ENCODE measurements at places on chromosomes 7 and 10.

DNA sequence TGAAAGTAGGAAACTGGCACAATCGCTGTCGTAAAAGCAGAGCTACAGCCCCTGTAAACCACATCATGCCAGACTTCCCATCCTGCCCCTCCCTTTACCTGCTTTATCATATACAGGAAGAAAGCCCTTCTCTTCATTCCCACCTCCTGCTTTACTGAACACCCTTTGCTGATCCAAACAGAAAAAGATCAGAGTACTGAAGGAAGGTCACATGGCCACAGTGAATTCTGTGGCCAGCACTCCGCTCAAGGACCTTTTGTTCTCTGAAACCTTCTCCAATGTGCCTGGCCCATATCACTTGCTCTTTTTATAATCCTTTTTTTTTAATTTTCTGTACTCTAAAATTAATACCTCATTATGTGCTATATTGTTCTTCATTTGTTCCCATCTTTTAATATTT, 108.8 kb upstream of the LRGUK start:
- DNase-seq, result no peak

GRCh38 chr7:105587909-105588635, 6.8 kb upstream of the EFCAB10 start:
- no peak for DNase-seq

DNA sequence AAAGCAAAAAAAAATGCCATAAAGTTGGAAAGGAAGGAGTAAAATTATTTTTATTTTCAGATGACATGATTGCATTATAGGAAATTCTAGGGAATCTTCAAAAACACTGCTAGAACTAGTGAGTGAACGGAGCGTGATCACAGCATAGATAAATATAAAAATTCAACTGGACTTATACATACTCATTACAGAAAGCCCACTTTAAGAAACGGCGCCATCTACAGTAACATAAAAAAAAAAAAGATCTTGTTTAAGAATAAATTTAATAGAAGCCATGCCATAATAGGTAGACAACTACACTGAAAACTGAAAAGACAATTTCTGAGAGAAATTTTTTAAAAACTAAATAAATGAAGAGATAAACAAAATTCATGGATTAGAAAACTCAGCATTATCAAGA, 623.1 kb upstream of the MGMT start:
- no peak for DNase-seq

DNA sequence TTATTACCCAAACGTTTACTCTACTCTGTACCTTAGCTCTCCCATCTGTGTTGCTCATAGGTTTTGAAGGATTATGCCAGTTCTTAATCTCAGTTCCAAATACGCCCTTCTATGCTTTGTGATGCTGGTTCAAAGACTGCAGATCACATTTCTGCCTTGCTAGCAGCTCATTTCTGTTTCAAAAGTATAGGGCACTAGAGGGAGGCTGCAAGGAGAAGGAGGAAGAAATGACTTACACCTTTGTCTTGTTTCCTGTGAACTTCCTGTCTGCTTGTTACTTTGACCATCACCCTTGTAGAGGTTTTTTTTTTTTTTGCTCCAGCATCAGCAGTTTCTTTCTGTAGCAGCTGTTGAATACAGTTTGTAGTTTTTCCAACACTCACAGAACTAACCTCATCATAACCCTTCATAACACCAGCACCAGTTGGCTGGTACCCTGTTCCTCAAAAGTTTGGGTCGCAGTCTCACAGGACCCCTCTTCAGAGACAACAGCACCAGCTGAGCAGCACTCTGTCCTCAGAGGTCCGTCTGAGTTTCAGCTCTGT, 16.5 kb downstream of the SLK start:
- DNase-seq, result no peak

DNA sequence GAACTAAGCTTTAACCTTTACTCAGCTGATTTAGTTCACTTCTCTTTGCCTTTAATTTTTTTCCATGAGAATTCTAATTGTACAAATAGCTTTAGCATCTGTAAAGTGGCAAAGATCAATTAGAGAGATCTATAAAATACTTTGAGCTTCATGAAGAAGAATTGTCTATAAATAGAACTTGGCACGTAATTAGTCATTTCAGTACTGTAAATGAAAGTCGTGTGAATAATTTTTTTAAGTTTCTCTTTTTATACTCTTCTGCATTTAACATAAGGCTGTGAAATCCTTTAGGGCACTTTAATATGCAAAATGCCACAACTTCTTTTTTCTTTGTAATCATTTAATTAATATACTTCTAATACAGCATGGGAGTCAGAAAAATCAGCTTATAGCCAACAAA, 177.8 kb downstream of the CSTF2T start:
- no peak for DNase-seq

- no peak for DNase-seq
Measured at GRCh38 chr10:111648046-111648445, 535.5 kb downstream of the GPAM start.

GRCh38 chr10:24571870-24572450, 151.7 kb downstream of the ARHGAP21 start:
- no peak for DNase-seq

DNA sequence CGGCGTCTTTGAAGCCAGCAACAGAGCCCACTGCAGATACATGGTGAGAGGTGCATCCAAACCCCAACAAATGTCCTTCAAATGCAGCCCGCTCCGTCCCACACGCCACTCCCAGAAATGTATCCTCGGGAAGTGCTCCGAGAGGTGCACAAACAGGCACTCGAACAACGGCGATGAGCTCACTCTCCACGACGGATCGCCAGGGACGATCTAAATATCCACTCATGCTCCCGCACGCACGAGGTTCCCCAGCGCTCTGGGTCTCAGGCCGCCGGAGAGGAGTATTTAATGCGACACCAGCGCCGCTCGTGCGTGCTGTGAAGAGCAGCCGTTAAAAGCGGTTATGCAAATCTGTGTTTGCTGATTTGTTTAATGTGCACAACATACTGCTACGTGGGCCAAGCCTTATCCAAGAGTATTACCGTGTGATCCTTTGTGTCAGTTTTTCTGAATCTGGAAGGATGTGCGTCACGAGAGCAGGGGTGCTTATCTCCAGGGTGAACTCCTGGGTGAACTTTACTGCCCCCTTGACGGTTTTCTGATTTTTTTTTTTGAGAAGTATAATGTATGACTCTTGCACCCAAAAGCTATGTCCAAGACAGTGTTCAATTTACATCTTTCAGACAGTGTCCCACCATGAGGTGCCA, 48.5 kb upstream of the PPP2R2D start:
- DNase-seq, result no peak

GRCh38 chr7:32158751-32159745, 88.8 kb upstream of the PDE1C start:
- no peak for DNase-seq

GRCh38 chr10:104349623-104350126, 4.0 kb upstream of the CFAP58 start:
- no peak for DNase-seq

GRCh38 chr7:2000746-2001321, 231.9 kb downstream of the MAD1L1 start:
- no peak for DNase-seq

- no peak for DNase-seq
Measured at GRCh38 chr10:128316925-128317324, 190.7 kb upstream of the MKI67 start.

DNA sequence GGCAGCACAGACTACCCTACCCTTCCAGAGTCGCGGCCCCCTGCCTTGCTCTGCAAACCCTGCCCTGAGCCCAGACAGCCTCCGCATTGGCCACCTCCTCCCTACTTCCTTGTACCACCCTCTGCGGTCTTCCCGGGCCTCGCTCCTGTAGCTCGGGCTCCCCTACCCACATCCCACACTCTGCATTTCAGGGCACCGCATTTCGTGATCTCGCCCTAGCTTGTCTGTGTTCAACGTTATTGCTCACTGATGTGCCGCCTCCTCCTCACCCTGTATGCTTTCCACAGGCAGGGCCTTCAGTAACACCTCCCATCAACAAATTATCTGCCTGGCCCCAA, 6.6 kb downstream of the PDIA4 start:
- DNase-seq, result no peak

- no peak for DNase-seq
Measured at GRCh38 chr7:94173436-94173835, 169.3 kb upstream of the BET1 start.

GRCh38 chr10:30893208-30893607, 138.5 kb downstream of the ZNF438 start:
- no peak for DNase-seq

- no peak for DNase-seq
Measured at GRCh38 chr7:4820405-4820966, 41.3 kb downstream of the PAPOLB start.

DNA sequence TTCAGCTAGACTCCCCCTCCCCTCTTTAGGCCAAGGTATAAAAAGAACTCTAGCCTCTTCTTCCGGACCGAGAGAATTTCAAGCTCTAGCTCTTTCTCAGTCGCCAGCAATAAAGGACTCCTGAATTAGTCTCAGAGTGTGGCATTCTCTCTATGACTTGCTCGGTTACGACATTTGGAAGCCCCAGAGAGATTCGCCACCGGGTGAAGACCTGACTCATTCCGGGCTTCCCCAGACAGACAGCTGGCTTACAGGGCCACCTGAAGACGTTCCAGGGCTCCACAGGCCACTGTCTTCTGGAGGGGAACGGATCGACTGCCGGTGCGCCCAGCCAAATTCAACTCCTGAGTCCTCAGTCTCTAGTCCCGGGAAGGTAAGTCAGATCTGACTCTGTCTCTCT, at the start of gene AKR1B15:
TSS of gene AKR1B15 (plus strand) at position 234 of the 400 bp plus-strand sequence. CDS start 15,510 bp downstream, outside the sequence.
- DNase-seq, result no peak

DNA sequence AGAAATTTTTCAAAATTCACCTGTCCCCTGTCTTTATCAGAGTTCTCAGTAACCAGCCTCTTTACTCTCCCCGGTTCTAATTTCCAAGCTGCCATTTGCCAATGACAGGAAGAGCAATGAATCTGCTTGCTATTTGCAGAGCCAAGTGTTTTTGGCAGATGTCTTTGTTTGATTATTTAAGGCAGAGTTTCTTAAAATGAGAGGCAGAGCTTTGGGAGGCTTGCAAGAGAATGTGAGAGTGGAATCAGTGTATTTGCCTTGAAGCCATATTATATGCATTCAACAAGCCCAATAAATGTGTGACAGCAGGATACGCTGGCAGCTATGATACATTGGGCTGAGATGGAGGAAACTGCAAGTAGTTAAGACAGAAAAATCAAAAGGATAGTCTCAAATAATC, 196.5 kb downstream of the PHF14 start:
- no peak for DNase-seq

- no peak for DNase-seq
Measured at GRCh38 chr7:132117181-132117580, 459.1 kb downstream of the PLXNA4 start.

DNA sequence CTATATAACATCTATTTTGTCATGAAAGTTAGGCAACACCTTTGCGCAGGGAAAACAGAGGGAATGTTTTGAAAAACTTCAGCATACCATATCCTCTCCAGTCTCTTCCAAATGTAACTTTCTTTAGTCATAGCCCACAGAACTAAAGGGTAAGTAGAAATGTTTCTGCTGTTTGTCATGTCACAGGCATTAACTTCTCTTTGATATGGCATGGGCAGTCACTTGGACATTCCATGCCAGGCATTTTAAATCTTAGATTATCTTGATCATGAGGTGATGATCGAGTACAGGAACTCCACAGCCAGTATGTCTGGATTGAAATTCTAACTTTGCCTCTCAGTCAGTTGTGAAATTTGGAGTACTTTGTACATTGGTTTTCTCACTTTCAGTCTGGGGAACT, 27.5 kb upstream of the ETV1 start:
- no peak for DNase-seq

DNA sequence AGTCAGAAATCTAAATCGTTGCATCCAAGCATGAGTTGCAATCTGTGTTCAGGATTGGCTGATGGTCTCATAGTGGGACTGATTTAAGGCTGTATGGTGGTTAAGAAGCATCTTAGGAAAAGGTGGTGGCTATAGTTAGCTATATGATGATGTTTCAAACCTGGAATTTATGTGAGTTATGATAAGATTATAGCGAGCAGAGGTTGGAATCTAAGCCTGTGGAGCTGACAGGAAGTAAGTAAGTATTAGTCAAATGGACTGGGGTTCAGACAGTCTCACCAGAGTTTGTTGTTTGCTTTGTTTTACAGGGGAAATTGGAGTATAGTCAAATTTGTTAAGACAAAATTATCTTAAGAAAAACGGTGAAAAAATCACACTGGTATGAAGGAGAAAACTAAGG, 56.7 kb downstream of the ANKRD7 start:
- no peak for DNase-seq

DNA sequence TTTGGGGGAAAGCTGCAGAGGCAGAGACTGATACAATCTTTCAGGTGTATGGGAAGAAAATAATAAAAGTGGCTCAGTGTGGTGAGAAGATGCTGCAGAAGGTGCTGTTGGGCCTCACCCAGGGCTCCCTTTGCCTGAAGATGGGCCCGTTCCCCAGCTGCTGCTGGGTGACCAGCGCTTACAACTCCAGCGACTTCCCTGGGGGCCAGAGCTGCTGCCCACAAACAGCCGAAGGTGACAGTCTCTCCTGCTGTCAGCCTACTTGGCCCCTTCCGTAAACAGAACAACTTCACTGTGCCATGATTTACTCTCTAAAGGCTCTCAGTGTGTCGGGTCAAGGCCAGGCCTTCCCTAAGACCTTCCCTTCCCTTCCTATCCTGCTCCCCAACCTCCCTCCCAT, 93.6 kb upstream of the PCBD1 start:
- DNase-seq, result no peak

GRCh38 chr10:3708852-3709251, 76.2 kb downstream of the KLF6 start:
- DNase-seq, result no peak

- DNase-seq, result no peak
Measured at GRCh38 chr7:130740606-130741005, 6.6 kb upstream of the KLF14 start.

DNA sequence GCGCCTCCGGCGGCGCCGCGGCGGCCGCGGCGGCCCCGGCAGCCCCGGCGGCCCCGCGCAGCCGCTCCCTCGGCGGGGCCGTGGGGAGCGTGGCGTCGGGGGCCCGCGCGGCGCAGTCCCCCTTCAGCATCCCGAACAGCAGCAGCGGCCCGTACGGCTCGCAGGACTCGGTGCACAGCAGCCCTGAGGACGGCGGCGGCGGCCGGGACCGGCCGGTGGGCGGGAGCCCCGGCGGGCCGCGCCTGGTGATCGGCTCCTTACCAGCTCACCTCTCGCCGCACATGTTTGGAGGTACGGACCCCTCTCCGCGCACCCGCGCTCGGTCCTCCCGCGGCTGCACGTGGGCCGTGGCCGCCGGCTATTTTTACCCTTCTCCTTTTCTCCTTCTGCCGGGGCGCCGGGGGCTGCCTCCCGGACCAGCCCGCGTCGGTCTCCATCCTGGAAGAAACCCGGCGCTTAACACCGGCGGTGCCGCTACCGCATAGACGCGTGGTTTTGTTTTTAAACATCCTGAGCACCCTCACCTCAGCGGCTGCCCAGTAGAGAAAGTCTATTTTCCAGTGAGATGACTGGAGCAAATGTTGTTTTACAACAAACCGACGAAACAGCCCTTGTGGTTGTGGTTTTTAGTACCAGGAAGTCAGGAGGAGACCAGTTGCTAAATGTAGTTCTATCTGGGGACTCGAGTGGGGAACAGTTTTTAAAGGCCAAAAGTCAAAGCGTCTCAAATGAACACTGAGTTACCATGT, 1.3 kb downstream of the ZNRF2 start:
- peak; percentile 28 for DNase-seq

GRCh38 chr10:130726996-130727725, 584.4 kb downstream of the TCERG1L start:
- DNase-seq, result no peak

- no peak for DNase-seq
Measured at GRCh38 chr7:159027789-159028507, 116.7 kb downstream of the VIPR2 start.

Measured in stimulated activated CD8-positive, alpha-beta memory T cell treated with anti-CD3 and anti-CD28 coated beads, Interleukin-15, amount 100 ng/mL, for 24 hours (primary cell).